ENCODE measurements at places on chromosomes 7 and 10.

- DNase-seq, result no peak
These were observed 225.6 kb upstream of the CACNA2D1 start for GRCh38 chr7:82669141-82669540.

- DNase-seq, result peak; percentile 45
These were observed 11.8 kb downstream of the NT5C3A start for GRCh38 chr7:33050535-33051318.

DNA sequence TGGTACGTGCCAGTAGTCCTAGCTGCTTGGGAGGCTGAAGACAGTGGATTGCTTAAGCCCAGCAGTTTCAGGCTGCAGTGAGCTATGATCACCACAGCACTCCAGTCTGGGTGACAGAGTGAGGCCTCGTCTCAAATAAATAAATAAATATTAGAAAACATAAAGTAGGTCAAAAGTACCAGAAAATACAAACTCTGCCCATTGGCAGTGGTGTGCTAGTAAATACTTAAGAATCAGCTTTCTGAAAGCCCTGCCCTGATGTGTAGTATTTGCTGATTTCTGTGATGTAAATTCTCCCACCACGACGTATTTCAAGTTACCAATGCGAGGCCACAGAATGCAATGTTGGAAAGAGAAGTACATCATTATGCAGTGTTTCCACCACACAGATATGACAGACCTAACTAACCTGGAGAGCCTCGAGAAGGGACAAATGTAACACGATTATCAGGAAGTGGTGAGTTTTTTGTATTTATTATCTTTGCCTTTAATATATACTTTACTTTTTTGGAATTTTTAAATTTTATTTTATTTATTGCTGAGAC lies 11.8 kb upstream of the MAP3K8 start:
- no peak for DNase-seq

DNA sequence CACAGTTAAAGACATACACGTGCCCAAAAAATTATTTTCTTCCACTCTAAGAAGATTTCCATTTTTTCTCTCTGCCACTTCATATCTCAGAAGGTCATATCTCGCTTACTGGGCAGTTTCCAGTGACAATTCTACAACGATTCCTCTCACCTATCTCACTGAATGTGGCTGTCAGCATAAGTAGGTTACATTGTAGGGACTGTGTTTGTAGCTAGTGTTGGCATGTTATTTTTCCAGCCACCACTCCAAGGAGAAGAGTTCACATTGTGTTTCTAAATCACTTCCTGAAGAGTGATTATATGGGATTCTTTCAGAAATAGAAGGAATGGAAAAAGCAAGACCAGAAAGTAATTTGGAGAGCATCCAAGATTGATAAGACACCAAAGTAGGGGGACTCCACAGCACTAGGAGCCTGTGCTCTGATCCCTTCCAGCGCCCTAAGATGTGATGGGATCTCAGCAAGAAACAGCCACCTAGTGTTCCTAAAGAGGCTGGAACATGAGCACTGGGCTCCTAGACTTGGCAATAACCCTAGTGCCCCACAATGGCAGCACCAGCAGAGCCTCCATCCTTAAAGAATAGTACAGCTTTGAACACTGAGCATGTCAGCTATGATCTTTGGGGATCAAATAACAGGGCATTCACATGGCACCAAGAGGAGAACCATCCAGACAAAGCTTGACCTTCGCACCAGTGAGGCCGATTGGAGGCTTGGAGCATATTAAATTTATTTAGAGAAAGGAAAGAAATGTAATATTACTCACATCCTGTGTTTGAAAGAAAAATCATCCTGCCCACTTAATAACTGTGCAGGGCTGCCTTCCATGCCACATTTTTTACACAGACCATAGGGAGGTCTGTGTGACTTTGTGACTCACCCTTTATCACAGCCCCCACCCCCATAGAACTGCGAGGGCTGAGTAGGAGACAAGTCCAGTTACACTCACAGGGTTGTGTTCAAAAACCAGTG lies 51.8 kb downstream of the CAV1 start:
- no peak for DNase-seq

GRCh38 chr10:13751191-13751764 lies 164.5 kb downstream of the PRPF18 start:
- DNase-seq, result no peak

- DNase-seq, result no peak
These were observed 30.4 kb downstream of the STEAP1B start for GRCh38 chr7:22469371-22470143.

- DNase-seq, result no peak
These were observed 62.4 kb downstream of the TMEM209 start for GRCh38 chr7:130142654-130143333.

GRCh38 chr10:19791032-19791431 lies 25.2 kb upstream of the PLXDC2 start:
- no peak for DNase-seq

DNA sequence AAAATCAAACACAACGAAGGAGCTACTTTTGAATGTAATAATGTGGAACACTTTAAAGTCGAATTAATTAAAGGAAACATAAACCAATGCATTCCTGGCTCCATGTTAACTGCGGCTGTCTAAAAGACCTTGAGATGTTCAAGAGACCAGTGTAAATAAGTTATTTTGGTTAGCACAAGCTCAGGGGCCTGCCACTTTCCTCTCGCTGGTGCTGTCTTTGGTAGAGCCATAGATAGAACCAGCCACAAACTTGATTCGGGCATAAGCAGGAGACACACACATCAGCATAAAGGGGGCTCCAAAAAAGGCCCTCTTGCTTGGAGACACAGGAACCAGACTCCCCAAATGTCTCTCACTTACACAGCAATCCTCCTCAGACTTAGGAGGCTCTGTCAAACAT lies 121.6 kb upstream of the TBX20 start:
- no peak for DNase-seq

DNA sequence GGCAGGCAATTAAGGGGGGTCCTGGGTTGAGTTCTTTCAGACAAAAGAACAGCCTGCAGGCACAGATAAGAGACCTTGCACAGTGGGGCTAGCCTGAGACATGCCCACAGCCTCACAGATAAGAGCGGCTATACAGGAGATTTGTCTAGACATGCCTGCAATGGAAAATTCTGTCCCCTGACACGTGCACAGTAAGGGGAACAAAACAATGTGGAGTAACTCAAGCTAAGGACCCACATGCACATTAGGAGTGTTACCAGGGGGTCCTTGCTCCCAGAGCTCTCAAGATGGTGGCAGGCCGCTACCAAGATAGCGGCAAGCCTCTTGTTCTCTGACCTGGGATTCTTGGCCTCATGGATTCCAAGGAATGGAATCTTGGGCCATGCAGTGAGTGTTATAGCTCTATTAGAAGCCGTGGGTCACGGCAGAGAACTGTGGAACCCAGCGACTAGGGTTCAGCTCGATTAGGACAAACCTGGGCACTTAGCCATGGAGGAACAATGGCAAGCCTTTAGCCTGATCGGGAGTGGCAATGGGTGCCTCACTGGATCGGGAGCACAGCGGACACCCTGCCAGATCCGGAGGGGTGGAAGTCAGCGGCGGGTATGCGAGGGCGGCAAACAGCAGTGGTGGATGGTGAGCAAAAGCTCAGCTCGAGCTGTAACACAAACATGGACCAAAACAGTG lies 196.9 kb downstream of the CCSER2 start:
- no peak for DNase-seq

GRCh38 chr7:129773328-129773731 lies 161.8 kb downstream of the NRF1 start:
- no peak for DNase-seq

- no peak for DNase-seq
These were observed 481.3 kb upstream of the NRP1 start for GRCh38 chr10:33815776-33816175.

GRCh38 chr10:69389827-69390490 lies 26.8 kb downstream of the TACR2 start:
- DNase-seq, result no peak

DNA sequence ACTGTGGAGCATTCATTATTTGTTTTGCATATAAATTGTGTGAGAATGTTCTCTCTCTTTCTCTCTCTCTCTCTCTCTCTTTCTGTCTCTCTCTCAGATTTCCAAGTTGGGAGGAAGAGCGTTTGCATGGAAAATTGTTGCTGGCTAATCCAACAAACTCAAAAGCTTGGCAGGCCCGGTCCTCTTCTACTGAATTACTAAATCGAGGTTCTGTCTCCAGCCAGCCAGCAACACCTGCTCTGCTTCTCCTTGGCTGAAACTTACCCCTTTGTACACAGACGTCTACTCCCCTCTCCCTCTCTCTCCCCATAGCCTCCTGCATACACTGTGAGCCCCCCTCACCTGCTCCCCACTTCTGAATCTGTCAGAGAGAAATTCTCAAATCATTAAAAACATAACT lies 996.4 kb upstream of the AUTS2 start:
- no peak for DNase-seq

DNA sequence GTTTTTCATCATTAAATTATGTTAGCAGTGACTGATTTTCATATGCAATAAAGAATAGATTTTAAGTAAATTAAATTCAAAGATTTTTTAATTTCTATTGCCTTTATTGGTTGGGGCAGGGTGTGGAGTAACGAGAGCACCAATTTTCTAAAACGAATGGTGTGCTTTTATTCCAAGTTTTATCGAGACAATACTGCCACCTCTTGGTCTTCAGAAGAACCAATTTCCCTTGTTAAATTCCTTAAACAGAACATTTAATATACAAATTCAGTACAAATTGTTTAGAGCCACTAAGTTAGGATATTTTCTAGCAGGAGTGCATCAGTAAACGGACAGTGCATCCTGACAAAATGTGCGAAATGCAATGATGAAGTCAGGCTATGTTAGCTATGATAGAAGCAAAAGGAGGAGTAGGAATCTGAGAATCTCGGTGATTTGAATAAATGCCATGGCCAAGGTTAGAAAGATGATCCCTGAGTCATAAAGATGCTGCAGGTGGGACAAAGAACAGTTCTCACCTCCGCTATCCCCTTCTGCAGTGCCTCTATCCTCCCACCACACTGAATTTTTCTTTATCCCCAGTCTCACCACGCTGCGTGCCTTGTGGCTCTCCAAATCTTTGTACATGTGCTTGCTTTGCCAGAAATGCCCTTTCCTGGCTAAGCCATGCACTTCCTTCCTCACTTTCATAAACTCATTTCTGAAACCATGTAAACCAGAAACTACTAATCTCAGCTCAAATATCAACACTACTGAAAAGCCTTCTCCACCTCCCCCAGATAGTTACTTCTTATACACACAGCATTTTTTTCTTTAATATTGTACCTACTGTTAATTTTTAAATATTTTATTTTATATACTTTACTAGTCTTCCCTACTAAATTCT lies 31.9 kb upstream of the AGBL3 start:
- DNase-seq, result no peak

DNA sequence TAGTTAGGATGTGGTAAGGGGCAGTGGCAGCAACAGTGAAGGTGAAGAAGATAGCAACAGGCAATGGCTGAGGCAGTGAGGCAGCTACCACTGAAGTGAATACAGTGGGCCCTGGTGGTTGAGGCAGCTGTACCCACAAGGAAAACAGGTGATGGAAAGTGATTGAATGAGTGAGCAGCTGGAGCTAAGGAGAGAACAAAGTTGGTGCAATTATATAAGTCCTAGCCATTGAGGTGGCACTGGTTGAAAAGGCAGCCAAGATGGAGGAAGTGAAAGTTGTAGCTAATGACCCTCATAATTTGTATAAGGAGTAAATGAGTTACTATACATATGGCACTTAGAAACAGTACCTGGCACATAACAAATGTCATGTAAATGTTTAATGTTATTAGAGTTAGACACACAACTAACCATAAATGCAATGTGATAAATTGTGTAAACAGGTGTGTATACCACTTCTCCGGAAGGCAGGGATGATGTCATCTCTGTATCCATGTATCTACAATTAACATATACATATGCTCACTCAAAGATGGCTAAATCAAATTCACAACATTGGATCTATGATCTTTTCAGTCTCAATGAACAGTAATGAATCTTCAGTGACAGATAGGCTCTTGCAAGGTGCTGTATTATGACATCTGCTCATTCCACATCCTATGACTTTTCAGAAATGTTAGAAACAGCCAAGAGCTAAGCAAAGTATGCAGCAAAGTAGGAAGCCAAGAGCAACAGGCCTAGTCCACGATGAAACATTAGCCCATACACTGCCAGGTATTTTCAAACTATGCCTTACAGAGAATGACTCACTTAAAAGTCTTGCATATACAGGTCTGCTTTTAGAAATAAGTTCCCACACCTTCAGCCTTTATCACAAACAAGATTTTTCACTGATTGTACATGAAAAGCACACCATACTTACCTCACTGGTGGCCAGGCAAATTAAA lies 10.7 kb downstream of the XPNPEP1 start:
- no peak for DNase-seq

DNA sequence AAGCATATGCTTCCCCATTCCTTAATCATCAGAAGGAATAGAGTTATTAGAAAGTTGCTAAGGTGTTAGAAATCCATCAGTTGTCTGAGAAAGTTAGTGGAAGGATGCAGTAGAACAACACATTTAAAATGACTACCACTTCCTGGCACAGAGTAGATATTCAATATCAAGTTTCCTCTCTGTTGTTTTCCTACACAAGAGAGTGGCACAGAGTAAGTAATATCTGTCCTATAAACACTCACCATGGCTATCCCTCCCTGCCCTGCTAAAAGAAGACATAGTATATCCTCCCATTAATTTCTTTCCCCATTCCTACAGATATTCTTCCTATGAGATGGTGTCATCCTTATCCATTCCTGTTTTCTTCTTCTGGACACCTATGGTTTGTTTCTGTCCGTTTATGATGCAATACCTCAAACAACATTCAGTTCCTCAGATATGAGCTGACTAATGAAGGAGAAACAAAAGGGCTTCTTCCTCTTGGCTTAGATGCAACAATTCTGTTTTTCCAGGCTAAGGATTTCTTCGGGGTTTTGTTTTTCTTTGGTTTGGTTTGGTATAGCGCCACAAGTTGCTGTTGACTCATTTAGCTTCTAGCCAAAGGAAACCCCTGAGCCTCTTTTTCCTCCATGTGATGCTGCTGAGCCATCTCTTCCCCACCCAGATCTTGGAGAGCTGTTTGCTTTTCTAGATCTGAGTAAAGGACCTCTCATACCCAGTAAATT lies 32.9 kb upstream of the BPGM start:
- DNase-seq, result no peak

- DNase-seq, result no peak
These were observed 146.6 kb downstream of the SH2D4B start for GRCh38 chr10:80684259-80684658.

DNA sequence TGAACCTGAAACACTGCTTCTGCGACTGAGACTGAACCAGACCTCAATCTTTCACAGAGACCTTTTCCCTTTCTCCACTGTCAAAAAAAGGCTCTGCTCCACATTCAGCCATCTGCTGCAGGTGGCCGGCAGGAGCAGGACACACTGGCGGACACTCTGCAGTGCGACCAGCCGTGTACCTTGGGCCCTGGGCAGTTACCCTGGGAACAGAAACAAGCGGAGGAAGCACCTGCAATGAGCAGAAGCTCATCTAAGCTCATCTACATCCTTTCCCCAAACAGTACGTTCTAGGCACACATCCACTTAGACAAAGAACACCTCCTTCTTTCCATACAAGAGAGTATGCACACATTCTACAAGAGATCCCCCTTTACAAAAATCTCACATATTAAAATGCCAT lies 22.8 kb downstream of the VOPP1 start:
- no peak for DNase-seq

Measured in activated CD4-positive, alpha-beta T cell treated with anti-CD3 and anti-CD28 coated beads for 4 hours (primary cell).